ENCODE measurements at places on chromosomes 5 and 9.

DNA sequence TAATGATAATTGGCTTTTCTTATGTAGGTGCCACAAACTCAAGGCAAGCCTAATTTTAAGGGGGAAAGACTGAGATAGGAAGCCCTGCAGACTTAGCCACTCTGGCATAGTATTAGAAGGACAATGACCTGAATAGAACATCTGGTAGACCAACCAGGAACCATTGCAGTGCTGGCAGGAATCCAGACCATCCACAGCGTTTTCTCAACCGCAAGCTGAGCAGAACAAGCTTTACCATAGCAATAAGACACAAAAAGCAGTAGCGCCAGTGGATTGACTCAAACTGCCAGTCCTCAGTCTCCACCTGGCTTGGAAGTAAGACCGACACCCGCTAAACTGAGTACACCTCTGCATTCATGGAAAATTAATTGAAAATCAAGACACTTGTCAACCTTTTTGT lies 141.3 kb upstream of the LPAR1 start:
- DNase-seq: no peak

- no peak for DNase-seq
Measured at GRCh38 chr5:135183464-135183863, 149.4 kb upstream of the PITX1 start.

- no peak for DNase-seq
Measured at GRCh38 chr5:169970339-169970738, 10.0 kb downstream of the INSYN2B start.

DNA sequence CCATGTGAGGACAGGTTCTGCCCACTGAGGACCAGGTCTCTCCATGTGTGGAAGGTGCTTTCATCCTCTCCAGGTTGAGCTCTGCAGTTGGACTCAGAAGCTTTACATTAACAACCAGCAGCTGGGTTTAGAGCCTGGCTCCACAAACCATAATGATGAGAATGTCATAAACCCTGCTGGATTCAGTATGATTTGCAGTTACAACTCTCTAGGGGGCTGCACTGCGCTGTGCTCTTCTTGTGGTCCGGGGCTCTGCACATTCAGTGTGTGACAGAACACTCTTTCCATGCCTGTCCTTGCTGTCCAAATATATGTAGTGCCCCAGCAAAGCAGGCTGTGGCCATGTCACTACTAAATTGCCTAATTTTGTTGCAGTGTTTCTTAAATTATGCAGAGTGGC lies 334.3 kb downstream of the ICE1 start:
- DNase-seq: no peak

- no peak for DNase-seq
Measured at GRCh38 chr9:77872863-77873262, 158.7 kb downstream of the GNAQ start.

DNA sequence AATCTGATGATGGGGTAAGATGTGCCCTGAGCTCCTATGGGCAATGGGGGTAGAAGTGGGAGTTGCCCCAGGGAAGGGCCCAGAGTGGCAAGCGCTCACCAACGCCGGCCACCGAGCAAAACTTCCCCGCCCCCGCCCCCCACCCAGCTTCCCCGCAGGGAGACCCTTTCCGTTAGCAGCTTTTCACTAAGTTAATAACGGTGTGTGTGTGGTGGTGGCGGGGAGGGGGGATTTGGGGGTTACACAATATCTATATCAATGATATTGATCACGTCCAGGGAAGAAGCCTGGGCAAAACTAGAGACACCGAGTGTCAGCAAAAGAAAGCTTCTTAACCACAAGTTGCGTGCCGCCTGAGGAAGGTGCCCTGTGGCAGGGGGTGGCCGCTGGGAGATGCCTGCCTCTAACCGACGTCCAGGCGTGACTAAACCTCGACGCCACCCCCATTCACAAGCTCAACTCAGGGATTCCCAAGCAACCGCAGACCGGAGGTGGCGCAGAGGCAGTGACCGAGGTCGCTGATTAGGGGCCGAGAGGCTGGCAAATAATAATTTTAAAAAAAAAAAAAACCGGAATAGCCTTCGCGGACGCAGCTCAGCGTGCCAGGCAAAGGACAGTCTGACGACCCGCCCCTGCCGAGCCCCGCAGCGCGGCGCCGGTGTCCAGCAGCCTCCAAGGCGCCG lies 222.6 kb downstream of the MEF2C start:
- no peak for DNase-seq

DNA sequence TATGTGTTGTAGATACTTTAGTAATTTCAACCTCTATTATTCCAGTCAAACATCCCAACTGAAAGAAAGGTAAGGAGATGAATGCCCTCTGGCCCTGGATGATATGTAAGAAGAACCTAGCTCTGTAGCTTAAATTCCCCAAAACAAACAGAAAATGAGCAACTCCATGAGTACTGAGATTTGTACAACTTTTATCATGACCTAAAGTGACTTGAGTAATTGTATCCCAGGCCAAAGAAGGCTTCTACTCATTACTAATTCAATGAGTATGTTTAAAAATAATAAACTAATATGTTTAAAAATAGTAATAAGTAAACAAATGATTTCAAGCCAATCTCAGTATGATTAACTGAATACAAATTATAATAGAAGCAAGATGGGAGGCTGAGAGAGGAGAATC lies 414.0 kb upstream of the ACTBL2 start:
- no peak for DNase-seq

DNA sequence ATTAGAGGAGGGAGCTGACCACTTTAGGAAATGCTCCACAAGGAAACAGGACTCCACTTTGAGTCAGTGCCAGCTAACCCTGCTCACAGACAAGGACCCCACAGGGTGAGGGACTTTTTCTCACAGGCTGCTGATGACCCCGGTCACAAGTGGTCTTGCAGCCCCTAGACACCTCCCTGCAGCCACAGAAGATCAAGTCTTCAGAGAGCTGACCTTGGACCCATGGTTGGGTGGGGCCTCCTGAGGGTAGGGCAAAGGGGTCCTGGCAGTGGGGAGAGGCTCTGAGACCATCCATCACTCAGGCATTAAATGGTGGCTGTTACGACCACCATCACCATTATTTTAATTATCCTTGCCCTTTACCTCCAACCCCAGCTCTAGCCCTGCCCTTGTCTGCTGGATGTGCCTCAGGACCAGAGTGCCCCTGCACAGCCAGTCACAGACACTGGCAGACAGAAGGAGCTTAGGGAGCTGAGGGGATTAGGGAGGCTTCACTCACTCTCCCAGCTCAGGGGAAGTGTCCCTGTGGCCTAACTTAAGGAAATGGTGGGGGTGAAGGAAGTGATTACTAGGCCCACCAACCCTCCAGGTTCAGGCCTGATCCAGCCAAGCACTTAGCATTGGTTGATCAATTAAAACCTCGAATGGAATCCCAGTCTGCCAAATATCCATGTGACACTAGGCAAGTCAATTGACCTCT lies 1.6 kb downstream of the ACSL6 start:
- DNase-seq: no peak

- no peak for DNase-seq
Measured at GRCh38 chr9:33731625-33732024, 63.7 kb upstream of the PRSS3 start.

Data from stimulated activated CD4-positive, alpha-beta T cell treated with anti-CD3 and anti-CD28 coated beads, TNF-alpha, amount 100 ng/mL, for 1 hour (primary cell).